ENCODE measurements at places on chromosomes 2 and 18. TPM values are rescaled to one million over a fixed set of nuclear protein-coding genes. Genes with fewer than 3 reads are reported as not detected.

DNA sequence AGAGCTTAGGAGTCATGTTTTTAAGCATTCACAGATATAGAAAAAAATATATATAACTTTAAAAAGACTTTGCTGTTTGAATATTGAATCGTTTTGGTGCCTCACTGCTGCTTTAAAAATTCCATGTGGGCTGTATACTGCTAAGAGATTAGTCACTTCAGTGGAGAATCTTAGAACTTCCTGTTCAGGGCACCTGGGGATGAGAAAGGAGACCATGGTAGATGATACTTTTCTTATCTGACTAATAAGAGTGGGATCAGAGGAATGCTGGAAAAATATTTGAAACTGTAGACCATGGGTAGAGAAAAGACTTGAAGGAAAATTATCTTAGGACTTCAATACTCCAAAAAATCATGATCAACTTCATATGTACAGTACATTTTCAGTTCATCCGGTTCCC, 442.2 kb upstream of the SETBP1 start:
- DNase-seq = no peak

The SCTR gene
- total RNA-seq = 1.0 TPM

DNA sequence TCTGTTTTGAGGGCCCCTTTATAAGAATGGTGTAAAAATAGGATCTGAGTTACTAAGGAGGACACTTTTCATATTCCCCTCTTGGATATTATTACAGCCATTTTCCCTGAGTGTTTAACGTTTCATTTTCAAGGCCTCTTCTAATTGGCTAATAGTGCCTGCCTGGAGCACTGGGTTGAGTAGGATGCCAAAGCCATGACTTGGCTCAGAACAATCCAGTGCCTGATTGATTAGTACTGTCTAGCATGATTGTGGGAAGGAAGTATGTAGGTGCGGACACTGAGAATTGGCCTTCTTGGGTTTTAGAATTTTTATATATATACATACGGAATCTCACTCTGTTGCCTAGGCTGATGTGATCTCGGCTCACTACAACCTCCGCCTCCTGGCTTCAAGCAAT, 66.1 kb downstream of the NAB1 start:
- DNase-seq = no peak

GRCh38 chr2:112972423-112973086, 5.3 kb upstream of the IL36G start:
- no peak for DNase-seq

DNA sequence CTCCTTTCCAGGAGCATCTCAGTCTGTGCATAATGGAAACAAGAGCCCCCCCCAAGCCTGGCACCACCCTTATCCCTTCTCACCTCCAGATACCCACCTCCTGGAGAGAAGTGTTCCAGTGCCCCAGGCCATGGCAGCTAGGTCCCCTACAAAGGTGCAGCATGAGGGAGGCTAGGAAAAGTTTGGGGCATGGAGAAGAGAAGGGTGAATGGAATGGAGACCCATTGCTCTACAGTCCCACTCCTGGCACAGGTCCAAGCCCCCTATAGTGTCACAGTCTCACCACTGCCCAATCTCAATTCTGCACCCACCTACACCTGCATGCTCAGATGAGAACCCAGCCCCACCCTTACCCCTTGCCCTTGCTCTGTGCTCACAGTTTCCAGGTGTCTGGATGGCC, 897 bp downstream of the SLC23A3 start:
- no peak for DNase-seq

DNA sequence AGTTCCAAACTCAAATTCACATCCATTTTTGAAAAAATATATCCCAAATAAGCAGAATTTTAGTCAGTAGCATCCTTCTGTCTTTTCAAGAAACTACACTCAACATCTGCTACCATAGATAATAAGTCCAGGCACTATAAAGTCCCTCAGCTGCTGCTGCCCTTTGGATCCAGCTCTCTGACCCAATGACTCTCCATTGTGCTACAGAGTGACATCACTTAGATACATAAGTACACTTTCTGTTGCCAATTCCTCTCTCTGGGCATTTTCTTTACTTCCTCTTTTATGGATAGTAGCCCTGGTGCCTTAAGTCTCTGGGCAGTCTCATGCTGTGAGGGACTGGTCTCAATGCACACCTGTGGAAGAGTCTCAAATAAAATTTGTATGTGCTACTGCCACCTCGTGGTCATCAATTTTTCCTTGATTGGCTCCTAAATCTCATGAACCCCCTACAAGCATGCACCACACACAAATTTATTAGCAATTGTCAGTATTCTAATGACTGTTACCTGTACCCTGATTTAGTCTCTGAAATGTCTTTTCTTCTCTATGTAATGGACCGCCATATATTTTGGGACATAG, 219.2 kb downstream of the LRP1B start:
- no peak for DNase-seq

DNA sequence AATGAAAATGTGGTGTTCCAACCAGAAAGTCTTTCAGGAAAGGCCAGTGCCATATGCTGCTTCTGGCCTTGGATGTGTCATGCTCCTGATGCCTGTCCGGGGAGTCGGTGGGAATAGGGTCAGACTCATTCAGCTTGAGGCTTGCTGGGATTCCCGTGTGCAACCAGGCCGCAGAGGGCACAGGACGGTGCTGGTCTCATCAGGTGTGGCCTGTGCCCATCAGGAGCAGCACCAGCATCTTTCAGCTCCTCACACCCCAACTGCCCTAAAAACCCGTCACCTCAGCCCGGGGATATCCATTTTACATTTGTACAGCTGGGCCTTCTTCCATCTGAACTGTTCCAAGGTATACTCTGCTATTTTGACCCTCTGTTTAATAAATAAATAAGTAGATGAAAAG, 13.3 kb upstream of the CNNM3 start:
- DNase-seq = no peak

DNA sequence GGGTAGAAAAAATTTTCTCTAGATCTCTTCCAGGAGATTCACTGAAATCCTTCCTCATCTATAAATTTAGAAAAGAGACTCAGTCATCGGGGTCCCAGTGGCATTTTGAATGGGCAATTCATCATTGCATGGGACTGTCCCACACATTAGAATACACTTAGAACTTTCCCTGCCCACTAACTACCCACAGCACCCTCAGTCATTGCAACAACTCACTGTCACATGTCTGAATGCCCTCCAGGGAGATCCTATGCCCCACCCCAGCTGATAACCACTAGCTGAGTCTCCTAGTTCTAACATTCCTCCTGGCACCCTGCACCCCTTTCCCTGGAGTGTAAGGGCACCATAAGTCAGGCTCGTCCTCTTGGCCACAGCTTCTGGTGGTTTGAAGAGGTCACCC, 89.6 kb downstream of the INSIG2 start:
- DNase-seq = no peak

DNA sequence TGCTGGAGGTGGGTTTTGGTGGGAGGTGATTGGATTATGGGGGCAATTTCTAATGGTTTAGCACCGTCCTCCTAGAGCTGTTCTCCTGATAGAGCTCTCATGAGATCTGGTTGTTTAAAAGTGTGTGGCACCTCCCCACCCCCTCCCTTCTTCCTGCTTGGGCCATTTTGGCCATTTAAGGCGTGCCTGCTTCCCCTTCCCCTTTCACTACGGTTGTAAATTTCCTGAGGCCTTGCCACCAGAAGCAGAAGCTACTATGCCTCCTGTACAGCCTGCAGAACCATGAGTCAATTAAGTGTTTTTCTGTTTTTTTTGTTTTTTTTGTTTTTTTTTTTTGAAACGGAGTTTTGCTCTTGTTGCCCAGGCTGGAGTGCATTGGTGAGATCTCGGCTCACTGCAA, 335.7 kb upstream of the HS6ST1 start:
- DNase-seq = no peak

DNA sequence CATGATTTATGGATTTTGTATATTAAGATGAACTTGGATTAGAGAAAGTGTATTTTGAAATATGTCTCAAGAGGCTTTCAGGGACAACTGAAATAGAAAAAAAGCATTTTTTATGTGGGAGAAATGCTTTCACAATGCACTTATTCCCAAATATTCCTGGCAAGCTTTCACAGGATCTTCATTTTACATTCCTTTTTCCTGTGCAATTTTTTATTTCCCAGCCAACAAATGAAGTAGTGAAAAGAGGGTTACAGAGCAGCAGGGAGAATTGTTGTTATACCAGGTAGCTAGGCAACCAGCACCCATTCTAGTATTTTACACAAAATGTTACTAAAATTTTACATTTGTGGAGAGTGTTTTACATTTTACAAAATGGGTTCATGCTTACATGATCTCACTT, 167.0 kb upstream of the RPRM start:
- DNase-seq = no peak

The SERPINB13 gene
- total RNA-seq = not detected

DNA sequence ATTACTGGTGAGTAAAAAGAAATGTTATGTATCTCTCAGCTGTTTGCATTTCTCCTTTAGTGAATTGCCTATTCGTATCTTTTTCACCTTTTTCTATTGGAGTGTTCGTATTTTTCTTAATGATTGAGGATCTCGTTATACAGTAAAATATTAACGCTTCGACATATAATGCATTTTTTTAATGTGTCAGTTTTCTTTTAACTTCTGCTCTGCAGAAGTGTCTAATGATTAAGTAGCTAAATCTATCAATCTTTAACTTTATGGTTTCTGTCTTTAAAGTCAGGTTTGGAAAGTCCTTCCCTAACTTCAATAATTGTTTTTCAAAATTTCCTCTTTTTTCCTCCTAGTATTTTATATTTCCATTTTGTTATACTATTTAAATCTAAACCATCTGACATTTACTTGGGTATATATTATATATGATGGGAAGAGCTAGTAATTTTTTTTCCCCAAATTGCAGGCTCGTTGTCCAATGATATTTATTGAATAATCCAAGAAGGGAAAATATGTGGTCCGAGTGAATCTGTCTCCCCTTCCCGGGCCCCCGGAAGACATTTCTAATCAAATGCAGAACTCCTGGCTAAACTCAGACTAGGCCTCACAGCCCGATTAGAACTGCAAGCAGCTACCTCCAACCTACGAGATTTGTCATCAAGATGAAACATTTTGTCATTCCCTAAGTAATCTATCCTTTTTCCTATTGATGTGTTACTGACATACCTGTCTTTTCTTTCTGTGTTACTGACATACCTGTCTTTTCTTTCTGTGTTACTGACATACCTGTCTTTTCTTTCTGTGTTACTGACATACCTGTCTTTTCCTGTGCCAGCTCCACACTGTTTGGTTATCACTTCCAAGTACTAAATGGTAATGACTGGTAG, 17.2 kb downstream of the PCBP1 start:
- peak; percentile 38 for DNase-seq

DNA sequence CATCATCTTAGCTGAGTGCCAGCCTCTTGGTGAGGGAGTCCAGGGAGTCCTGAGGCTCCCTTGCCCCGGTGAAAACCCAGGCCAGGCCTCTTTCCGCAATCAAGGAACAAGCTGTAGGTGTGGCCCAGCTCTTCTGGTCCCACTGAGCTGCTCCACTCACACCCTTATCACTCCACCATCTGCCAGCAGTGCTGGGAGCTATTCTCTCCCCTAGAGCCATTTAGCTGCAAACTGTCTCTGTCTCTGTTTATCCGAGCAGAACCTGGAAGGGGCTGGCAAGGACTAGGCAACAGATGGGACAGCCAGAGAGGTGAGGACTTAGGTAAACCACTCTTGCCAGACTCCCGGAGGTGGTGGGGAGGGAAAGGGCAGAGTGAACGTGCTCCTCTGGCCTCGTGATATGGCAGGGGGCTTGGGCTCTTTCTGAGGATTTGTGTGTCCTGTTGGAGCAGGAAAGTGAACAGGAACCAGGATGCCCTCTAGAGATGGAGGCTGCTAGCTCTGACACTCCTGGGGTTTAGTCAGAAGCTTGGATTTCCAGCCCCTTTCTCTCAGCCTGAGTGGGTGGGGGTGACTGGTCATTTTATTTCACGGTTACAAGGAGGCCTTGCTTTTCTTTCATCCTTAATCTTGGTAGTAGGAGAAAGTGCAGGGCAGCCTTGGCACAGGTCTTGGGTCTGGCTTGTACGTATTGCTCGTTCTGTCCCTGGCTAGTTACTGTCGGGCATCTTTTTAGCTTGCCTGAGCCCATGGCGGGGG, 19.6 kb downstream of the B3GNT2 start:
- DNase-seq = no peak

The ST6GAL2 gene
- 0.12 TPM for total RNA-seq

DNA sequence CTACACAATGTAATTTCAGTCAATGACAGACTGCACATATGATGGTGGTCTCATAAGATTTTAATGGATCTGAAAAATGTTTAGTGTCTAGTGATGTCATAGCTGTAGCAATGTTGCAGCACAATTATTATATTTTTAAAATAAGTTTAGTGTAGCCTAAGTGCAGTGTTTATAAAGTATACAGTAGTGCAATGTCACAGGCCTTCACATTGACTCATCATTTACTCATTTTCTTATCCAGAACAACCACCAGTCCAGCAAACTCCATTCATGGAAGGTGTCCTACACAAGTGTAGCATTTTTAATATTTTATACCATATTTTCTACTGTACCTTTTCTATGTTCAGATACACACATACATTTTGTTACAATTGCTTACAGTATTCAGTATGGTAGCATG, 663.1 kb downstream of the ERBB4 start:
- DNase-seq = no peak

The RSAD2 gene
- 4.8 TPM for total RNA-seq

- no peak for DNase-seq
These were observed 6.3 kb downstream of the CFLAR start for GRCh38 chr2:201122276-201122675.

GRCh38 chr18:28855989-28856388, 679.1 kb upstream of the CDH2 start:
- DNase-seq = no peak

The SCYGR4 gene
- not detected for total RNA-seq

The MYO7B gene
- 0.42 TPM for total RNA-seq
